ENCODE measurements at places on chromosomes 4 and X.
A peak's percentile ranks its signal among the peaks of the same experiment; 100 is the strongest.

DNA sequence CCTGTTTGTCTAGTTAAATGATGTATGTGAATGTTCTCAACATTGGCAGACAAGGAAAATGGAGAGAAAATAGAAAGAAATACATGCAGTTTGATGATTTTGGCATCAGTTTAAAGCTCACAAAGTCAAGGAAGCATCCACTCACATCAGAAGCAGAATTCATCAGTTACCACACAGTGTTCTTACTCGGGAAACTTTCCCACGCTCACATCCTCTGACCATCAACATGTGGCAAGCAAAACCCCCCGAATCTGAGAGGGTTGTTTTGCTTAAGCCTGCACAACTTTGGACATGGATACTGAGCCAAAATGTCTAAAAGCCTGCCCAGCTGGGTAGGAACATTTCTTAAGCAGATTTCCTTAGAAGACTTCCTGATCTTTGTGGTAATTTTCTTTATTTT is 407.6 kb downstream of the ANKRD50 start:
- DNase-seq: no peak

- DNase-seq: no peak
Observed at GRCh38 chr4:946103-946450, 13.8 kb downstream of the TMEM175 start.

DNA sequence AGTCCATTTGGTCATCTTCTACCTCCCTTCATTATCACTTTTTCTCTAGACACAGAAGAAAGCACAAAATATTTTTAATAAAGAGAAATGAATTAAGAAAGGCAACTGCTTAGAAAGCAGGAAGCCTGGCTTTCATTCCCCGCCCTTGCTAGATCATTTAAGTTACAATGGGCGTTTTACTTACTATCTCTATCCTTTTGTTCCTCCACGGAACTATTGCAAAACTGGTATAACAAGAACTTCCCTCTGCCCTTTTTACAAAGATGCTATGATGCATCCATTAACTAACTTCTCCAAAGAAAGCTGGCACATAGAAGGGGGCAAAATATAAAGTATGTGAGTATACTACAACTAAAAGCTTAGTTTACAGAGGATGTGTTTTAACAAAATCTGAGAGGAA is 434.5 kb upstream of the FTHL17 start:
- DNase-seq: no peak

DNA sequence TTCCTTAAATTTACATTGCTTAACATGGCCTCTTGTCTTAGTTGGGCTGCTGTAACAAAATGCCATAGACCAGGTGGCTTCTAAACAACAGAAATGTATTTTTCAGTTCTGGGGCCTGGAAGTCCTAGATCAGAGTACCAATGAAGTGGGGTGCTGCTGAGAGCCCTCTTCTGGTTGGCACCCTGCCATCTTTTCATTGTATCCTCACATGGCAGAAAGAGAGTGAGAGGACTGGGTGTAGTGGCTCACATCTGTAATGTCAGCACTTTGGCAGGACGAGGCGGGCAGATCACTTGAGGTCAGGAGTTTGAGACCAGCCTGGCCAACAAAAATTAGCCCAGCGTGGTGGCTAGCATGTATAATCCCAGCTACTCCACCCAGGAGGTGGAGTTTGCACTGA is 12.0 kb upstream of the KLB start:
- no peak for DNase-seq

GRCh38 chr4:8321771-8322170 is 52.2 kb downstream of the HTRA3 start:
- no peak for DNase-seq

DNA sequence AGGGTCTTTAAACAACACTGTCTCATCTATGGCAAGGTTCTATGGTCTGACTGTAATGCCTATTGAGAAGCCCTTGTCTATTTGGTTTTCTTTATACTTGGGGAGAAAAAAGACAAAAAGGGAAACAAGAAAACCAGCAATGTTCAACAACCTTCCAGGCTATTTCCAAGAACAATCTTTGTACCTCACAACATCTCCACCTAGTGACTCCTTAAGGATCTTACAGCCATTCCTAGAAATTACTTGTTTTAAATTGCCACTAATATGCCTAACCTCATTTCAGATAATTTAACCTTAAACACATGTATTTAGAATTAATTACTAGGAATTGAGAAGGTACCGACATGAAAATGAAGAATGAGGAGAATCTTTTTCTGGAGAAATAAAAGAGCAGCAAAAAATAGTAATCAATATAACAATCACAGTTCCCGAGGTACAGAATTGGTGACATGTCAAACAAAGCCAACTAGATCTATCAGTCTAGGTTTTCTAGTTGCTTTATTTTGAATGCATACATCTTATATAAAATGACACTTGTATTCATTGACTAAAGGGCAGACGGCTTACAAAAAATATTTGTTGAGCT is 1.6 kb upstream of the RBM46 start:
- DNase-seq: peak; percentile 37

DNA sequence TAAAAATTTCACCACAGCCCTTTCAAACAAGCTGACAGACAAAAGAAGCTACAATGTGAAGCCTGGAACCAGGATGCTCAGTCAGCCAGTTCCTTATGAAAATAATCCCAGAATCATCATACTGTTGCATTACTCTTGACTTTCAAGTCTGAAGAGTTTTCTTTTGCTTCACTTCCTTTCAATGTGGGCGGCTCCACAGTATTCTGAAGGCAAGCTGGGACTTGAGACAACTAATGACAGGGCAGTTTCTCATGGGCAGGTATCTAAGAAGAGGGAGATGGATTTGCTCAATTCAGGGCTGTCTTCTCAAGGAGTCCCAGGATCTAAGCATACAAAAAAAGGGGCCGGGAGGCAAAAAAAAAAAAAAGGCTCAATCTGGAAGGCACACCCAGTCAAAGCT is 173.4 kb downstream of the PAPSS1 start:
- DNase-seq: no peak

GRCh38 chrX:44036336-44036735 is 63.1 kb upstream of the NDP start:
- DNase-seq: no peak

All from GM20000 (cell line).